ENCODE measurements at places on chromosomes 2 and 18.
A peak's percentile ranks its signal among the peaks of the same experiment; 100 is the strongest.

- DNase-seq = no peak
Measured at GRCh38 chr18:8942909-8943545, 159.5 kb upstream of the NDUFV2 start.

GRCh38 chr2:200377355-200378336 lies 71.2 kb downstream of the SPATS2L start:
- no peak for DNase-seq

DNA sequence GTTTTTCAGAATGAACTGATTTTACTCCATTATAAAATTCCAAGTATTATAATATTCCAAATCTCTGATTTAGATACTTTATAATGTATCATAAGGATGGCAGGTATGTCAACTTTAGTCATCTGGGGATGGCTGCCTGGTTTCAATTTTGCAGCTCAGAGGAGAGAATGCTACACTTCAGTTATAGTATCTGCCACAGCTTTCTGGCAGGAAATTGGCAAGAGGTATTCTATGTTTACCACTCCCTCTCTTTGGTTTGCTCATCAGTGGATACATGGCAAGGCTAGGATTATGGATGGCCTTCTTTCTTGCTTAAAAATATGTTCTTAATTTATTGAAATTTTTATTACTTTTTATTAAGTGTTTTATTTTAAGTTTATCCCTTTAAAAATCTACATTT lies 67.0 kb upstream of the TNFRSF11A start:
- no peak for DNase-seq

- no peak for DNase-seq
Measured at GRCh38 chr2:25831746-25832449, 46.4 kb downstream of the ASXL2 start.

DNA sequence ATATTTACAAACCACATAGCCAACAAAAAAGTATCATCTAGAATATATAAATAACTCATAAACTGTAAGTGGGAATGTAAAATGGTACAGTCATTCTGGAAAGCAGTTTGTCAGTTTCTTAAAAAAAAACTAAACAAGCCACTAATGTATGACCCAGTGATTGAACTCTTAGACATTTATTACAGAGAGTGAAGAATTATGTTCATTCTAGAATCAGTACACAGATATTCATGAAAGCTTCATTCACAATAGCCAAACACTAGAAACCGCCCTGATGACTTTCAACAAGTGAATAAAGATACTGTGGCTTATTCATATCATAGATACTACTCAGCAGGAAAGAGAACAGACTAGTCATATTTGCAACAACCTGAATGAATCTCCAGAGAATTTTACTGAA lies 1541.5 kb downstream of the LRP1B start:
- no peak for DNase-seq

GRCh38 chr2:200797242-200797770 lies 14.4 kb upstream of the BZW1 start:
- DNase-seq = no peak

DNA sequence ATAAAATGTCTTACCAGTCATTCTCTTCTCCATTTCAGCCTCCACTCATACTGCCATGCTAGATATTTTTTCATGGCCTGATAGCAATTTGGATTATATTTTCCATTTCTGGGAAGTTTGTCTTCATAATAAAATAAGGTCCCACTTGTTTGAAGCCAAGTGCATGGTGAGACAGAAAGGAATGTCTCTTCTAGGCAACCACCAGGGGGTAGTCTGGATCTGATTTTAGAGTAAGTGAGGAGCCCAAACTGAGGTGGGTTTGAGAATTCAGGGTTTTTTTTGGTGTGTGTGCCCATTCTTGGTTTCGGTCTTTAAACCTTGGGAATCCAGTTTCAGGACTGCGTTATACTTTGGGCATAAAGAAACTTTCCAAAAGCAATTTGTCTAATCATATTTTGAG lies 315.5 kb downstream of the RPRM start:
- DNase-seq = no peak

GRCh38 chr2:201929281-201930026 lies 104.2 kb upstream of the FZD7 start:
- DNase-seq = no peak

DNA sequence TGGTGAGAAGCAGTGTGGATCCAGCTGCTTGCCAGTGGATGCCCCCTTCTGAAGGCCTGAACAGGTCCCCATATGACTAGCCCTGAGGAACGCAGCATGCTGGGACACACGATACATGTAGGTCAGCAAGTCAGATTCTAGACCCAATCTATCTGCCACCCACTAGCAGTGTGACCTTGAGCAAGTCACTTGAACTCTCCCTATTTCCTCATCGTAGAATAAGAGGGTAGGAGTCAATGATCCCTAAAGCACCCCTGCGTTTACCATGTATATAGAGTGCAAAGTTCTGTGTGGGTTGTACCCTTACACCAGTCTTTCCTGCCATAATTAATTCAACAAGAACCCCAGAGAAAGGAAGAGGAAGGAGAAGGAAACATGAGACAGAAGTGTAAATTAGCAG lies 123.7 kb downstream of the GALNT14 start:
- DNase-seq = no peak

- DNase-seq = no peak
Measured at GRCh38 chr2:143171817-143172216, 42.6 kb downstream of the ARHGAP15 start.

- no peak for DNase-seq
Measured at GRCh38 chr2:36450466-36451196, 95.1 kb downstream of the CRIM1 start.

GRCh38 chr18:32095192-32095899 lies 3.7 kb downstream of the RNF138 start:
- DNase-seq = no peak

GRCh38 chr2:29987146-29987545 lies 65.8 kb upstream of the ALK start:
- DNase-seq = no peak

GRCh38 chr2:144074450-144074849 lies 445.5 kb downstream of the ZEB2 start:
- no peak for DNase-seq

GRCh38 chr2:71903841-71904240 lies 243.8 kb downstream of the CYP26B1 start:
- no peak for DNase-seq

DNA sequence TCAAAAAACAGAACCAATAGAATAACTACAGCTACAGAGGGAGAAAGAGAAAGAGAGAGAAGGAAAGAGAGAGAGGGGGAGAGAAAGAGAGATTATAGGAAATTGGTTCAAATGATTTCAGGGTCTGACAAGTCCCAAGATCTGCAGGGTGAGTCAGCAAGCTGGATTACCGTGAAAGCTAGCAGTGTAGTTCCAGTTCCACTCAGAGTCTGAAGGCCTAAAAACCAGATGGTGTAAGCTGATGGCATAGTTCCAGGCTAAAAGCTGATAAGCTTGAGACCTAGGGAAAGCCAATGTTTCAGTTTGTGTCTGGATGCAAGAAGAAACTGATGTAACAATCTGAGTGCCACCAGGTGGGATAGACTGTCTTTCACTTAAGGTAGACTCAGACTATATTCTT lies 397.7 kb downstream of the TRIB2 start:
- DNase-seq = no peak

GRCh38 chr2:118185210-118186109 lies 97.2 kb downstream of the INSIG2 start:
- peak; percentile 33 for DNase-seq

- DNase-seq = no peak
Measured at GRCh38 chr2:46669996-46670793, 190.8 kb downstream of the TMEM247 start.

GRCh38 chr2:201233192-201233811 lies 27.0 kb upstream of the CASP8 start:
- peak; percentile 81 for DNase-seq

DNA sequence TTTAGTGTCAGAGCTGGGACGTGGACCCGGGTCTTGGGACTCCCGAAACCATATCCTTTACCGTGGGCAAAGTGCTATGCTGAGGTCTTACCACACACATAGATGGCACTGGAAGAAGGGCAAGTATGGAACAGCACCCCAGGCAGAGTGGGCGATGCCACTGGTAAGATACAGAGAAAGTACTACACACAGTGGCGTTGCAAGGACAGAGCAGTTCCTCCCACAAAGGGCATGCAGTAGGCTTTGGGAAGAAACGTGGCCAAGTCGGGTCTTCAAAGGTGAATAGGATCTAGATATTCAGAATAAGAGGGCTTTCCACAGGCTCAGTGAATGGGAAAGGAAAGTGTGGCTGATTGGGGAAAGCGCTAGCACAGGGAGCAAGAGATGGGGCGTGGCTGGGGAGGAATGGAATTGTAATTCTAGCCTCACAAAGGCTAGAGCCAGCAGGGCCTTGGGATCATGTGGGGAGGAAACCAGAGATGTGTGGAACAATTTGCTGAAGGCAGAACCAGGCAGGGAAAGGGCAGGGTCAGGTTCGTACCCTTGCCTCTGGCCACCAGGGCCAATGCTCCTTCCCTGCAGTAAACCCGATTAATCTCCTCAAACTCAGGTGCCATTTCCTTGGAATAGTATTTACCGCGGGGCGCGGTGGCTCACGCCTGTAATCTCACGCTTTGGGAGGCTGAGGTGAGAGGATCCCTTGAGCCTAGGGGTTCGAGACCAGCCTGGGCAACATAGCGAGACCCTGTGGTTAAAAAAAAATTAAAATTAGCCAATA lies 36.0 kb downstream of the PCBP1 start:
- no peak for DNase-seq

DNA sequence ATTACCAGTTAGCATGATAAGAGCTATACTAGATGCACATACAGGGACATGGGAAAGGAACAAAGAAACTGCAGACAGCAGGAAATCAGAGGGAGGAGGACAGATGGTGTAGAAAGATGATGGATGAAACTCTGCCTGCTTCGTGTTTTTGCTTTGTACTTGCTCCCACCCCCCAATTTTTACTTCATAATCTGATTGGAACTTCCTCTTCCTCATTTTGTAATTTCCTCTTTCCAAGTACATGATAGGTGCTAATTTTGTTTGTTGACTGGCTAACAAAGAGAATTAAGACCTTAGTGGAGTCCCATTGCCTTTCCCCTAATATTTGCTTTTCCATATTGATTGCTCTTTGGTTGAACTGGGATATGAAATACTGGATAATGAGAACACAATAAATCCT lies 76.0 kb upstream of the PELI1 start:
- no peak for DNase-seq

GRCh38 chr2:86818114-86818801 lies 27.5 kb upstream of the CD8A start:
- no peak for DNase-seq

GRCh38 chr2:1746174-1747064 lies 2.1 kb upstream of the PXDN start:
- DNase-seq = no peak

GRCh38 chr2:215507136-215507535 lies 71.3 kb upstream of the FN1 start:
- DNase-seq = no peak

DNA sequence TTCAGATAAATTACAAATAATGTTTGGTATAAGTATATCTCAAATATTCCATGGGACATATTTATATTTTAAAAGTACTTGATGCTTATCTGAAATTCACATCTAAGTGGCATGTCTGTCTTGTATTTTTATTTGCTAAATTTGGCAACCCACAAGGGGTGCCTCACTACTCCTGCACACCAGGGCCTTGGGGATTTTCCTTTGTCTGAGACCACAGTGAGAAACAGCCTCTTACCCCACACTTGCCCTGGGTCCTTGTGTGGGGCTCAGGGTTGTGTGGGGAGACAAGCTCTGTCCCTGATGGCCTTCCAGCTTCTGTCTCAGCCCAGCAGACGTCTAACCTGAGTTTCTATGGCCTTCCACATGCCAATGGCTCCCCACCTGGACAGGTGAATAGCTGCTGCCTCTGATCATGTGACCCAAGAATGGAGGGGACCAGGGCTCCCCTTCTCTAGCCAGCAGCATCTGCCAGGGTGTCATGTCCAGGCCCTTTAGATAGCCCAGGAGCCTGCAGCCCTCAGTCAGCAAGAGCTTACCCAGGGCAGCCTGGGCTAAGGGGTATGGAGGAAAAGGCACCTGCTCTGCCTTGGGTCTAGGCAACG lies 49.5 kb upstream of the MRPL33 start:
- no peak for DNase-seq

DNA sequence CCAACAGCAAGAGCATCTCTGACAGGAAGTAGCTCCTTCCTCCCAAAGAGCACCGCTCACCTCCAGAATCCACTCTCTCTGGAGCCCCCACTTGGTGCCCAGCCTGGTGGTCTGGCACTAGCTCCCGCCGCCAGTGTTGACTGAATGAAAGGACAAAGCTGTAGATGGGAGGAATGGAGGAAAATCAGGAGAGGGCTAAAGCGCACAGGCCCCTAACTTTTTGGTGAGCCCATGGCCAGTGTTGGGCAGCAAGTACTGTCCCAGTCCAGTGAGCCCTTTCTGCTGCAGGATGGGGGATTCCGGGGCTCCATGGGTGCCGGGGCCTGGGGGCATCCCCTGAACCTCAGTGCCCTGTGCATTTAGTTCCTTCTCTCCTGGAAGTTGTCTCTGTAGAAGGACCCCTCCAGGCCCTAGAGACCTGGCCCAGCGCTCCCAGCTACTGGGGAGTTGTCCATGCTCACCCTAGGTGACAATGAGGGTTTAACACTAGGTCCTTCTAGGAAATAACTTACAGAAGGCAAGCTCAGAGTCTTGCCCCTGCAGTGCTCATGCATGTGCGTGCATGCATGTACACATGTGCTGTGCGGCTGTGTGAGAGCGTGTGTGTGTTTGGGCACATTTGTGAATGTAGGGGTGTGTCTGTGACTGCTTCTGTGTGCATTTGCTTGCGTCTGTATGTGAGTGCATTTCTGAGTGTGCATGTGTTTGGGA lies 33.6 kb downstream of the GLI2 start:
- no peak for DNase-seq

DNA sequence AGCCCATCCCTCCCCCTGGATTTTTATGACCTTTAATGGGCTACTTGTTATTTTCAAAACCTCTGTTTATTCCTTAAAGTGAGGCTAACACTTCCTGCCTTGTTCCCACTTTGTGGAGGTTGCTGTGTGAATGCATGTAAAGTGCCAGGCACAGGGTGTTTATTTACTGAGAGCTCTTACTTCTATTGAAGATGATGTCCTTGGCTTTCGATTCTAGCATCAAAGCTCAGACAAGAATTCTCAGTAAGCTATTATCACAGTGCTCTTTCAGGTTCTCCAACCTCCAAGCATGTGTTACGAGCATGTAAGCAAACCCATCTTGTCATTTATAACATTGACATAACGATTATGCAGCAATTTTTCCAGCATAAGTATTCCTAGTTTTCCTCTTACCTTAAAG lies 44.2 kb downstream of the DPYSL5 start:
- DNase-seq = no peak

- DNase-seq = no peak
Measured at GRCh38 chr2:30566631-30567030, 119.6 kb downstream of the LCLAT1 start.

GRCh38 chr2:58967736-58968135 lies 726.6 kb upstream of the FANCL start:
- DNase-seq = no peak

DNA sequence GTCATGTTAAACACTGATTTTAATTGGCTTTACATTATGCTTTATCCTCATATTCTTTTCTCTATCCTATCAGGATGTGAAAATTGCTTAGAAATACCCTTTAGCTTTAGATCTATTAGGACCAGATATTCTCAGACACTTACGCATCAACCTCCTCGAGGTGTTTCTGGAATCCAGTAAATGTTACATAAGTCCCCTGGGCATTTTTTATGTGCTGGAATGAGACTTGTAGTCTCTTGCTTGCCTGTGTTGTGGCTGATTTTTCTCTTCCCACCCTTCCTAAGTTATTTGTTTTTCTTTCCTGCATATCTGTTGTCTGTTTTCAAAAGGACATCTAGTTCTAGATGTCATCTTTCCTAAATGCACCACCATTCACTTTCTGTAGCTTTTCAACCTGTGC lies 197.1 kb downstream of the CCDC85A start:
- no peak for DNase-seq

GRCh38 chr18:10230072-10230471 lies 224.4 kb upstream of the APCDD1 start:
- DNase-seq = no peak
